ENCODE measurements at places on chromosomes 5 and 9.

DNA sequence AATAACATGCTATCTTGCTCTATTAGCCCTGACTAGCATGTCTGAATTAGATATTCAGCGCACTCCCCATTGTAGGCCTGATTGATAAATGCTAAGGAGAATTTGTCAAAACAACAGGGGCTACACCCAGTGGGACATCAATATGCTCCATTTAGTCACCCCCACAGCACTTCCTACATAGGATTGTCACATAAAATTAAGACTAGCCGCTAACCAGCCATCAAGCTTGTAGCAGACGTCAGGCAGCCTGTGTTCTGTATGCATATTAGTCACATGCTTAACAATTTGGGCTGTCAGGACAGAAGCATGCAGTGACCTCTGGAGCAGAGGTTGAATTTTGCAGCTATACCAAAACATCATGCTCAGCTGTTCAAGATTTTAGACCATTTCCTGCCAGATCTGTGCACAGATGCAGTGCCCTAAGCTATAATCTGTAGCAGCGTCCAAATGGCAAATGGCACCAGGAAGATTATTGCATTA, 197.4 kb upstream of the ISL1 start:
- no peak for DNase-seq

- DNase-seq = no peak
These were observed 44.9 kb upstream of the SLC12A2 start for GRCh38 chr5:128038643-128039042.

- no peak for DNase-seq
These were observed 11.4 kb upstream of the CRHBP start for GRCh38 chr5:76941442-76941841.

DNA sequence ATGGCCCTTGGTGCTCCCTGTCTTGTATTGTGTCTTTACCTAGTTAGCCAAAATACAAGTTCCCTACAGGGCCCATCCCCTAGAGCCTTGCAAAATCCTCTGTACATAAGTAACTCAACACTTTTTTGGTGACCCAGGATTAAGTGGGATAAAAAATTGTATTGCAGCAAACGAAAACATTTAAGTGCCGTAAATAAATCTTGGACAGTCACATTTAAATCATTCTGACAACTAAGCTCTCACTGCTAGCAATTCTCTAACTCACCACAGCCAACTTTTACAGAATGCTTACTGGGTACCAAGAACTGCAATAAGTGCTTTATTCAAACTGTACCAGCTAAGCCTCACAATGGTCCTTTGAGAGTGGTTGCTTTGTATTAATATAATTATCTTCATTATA, 56.6 kb downstream of the GNAQ start:
- no peak for DNase-seq

GRCh38 chr9:38405785-38406184, 13.3 kb downstream of the ALDH1B1 start:
- no peak for DNase-seq

DNA sequence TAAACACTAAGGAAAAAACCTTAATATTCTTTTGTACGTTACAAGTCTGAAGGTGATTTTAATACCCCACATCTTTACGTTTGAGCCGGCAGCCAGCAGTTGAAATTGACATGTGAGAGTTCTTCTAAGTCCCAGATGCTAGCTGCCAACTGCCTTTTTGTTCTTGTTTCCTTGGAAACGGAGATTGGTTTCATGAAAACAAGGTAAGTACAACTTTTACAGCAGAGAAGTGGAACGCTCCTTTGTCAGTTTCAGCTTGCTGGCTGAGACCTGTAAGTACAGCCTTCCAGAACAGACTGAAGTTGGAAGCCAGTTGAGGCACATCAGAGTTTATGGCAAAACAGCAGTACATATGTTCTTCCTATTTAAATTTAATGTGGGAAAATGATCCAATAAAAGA, 1018.4 kb upstream of the ARRDC3 start:
- DNase-seq = no peak

DNA sequence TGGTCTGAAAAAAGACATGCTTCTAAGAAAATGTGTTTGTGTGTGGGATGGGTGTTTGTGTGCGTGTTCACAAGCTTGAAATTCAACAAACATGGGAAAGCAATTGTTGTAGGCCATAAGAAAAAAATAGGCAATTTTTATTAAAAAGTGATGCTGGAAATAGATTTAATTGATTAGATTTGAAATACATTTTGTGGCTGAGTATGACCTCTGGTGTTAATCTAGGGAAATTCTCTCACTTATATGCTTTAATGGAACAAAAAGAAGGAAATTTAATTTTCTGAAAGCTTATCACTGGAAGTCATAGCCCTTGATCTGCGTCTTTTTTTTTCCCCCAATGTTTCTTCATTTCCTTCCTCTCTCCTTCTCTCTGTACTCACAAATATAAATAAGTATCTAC, 3.5 kb upstream of the KCNN2 start:
- no peak for DNase-seq

- no peak for DNase-seq
These were observed 25.8 kb upstream of the MED10 start for GRCh38 chr5:6404129-6404528.

GRCh38 chr5:2383698-2384065, 367.8 kb downstream of the IRX2 start:
- no peak for DNase-seq

DNA sequence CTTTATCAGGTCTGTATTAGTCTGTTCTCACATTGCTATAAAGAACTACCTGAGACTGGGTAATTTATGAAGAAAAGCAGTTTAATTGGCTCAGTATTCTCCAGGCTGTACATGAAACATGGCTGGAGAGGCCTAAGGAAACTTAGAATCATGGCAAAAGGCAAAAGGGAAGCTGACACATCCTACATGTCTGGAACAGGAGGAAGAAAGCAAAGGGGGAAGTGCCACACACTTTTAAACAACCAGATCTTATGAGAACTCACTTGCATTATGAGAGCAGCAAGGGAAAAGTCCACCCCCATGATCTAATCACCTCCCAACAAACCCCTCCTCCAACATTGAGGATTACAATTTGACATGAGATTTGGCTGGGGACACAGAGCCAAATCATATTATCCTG, 132.1 kb downstream of the PCSK1 start:
- DNase-seq = no peak

- DNase-seq = no peak
These were observed 104.2 kb upstream of the HMHB1 start for GRCh38 chr5:143707806-143708205.

Data from left ventricle myocardium superior (tissue), 1 donor.